ENCODE measurements at places on chromosomes 11 and 22. TPM values are rescaled to one million over a fixed set of nuclear protein-coding genes. Genes with fewer than 3 reads are reported as not detected.

Gene TMEM191C
- 6.3 TPM for total RNA-seq

Gene CYP2D6
- total RNA-seq, result not detected

Gene TSPAN32
- total RNA-seq, result 0.81 TPM

Gene TPBGL
- total RNA-seq, result 0.36 TPM

Gene PACSIN3
- total RNA-seq, result 78.3 TPM

Gene ISX
- total RNA-seq, result not detected

- H3K36me3 ChIP-seq, result no peaks in the 10 kb centered on the region
- no peak overlapping the region for H3K4me3 ChIP-seq
- no peak overlapping the region for H3K27ac ChIP-seq
- no peaks in the 10 kb centered on the region for H3K27me3 ChIP-seq
Measured at GRCh38 chr11:62962391-62962790, 22.4 kb downstream of the SLC22A6 start.

GRCh38 chr11:45105233-45105983, 41.0 kb upstream of the PRDM11 start:
- no peak overlapping the region for H3K4me3 ChIP-seq
- peaks cover 28% of the 10 kb centered on the region for H3K27me3 ChIP-seq
- peak; percentile 89 for DNase-seq
- H3K36me3 ChIP-seq, result no peaks in the 10 kb centered on the region

GRCh38 chr11:72969894-72970335, 155.7 kb downstream of the ATG16L2 start:
- no peak overlapping the region for H3K4me3 ChIP-seq
- H3K27ac ChIP-seq, result no peak overlapping the region
- no peaks in the 10 kb centered on the region for H3K36me3 ChIP-seq
- no peaks in the 10 kb centered on the region for H3K27me3 ChIP-seq
- H3K4me1 ChIP-seq, result no peaks in the 10 kb centered on the region
- DNase-seq, result no peak

DNA sequence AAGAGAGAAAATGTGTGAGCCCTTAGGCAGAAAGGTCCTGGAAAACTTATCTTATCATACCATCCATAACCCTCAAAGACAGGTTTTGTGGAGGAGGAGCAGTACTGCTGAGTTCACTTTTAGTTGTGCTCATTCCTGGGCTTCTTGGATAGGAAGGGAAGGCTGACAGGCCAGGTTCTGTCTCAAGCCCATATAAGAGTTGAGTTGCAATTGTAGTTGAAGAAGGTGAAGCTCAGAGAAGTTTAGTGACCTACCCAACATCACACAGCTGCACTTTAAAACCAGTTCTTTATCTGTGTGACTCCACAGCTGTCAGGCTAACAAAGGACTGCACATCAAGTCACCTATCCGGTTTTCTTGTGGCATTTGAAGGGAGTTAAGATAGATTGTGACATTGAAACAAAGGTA, 13.0 kb downstream of the TEAD1 start:
- H3K27ac ChIP-seq, result peak overlapping the region; percentile 92
- H3K27me3 ChIP-seq, result no peaks in the 10 kb centered on the region
- H3K4me3 ChIP-seq, result no peak overlapping the region
- H3K4me1 ChIP-seq, result no peaks in the 10 kb centered on the region
- no peak for DNase-seq

- no peak overlapping the region for H3K4me3 ChIP-seq
- H3K27ac ChIP-seq, result no peak overlapping the region
- peaks cover 9% of the 10 kb centered on the region for H3K4me1 ChIP-seq
- peaks cover 16% of the 10 kb centered on the region for H3K36me3 ChIP-seq
Measured at GRCh38 chr11:119282495-119282894, 34.4 kb downstream of the MCAM start.

- H3K27ac ChIP-seq, result no peak overlapping the region
- no peak for DNase-seq
- peak overlapping the region; percentile 46 for H3K4me3 ChIP-seq
- peaks cover 24% of the 10 kb centered on the region for H3K4me1 ChIP-seq
Measured at GRCh38 chr11:7672276-7672959, 882 bp downstream of the CYB5R2 start.

DNA sequence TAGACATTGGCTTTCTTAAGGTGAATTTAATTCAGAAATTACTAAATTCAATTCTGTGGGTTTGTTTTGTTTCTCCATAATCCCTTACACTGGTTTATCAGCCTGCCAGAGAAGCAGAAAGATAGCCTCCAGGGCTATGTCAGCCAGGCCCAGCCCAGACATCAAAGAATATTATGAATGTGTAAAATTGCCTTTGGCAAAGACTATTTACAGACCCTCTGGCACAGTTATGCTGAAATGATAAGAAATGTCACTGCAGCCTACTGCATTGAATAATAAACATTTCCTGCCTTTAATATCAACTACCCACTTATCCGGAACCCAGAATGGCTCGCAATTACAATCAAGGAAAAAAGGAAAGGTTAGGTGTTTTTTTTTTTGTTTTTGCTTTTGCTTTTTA, 562.5 kb upstream of the LRRC4C start:
- no peak overlapping the region for H3K27ac ChIP-seq
- DNase-seq, result no peak
- H3K4me3 ChIP-seq, result no peak overlapping the region
- H3K27me3 ChIP-seq, result no peaks in the 10 kb centered on the region

- no peaks in the 10 kb centered on the region for H3K36me3 ChIP-seq
- H3K4me3 ChIP-seq, result no peak overlapping the region
- no peaks in the 10 kb centered on the region for H3K27me3 ChIP-seq
- DNase-seq, result no peak
- H3K27ac ChIP-seq, result no peak overlapping the region
Measured at GRCh38 chr22:17418890-17419324, 49.6 kb downstream of the CECR2 start.

DNA sequence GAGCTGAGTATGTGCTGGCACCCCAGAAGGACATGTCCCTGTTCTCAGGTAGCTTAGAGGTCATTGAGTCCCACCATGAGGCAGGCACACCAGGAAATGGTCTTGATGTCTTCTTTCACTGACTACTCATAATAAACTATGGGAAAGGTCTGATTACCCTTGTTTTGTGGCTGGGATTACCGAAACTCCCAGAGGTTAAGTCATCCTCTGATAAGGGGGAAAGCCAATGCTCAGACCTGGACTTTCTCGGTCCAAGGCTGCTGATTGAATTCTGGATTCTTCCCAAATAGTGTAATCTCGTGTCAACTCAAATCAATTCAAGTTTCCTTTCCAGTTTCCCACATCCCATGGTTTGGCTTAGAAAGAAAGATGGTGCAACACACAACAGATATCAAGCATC, 3.7 kb upstream of the CD44 start:
- H3K27me3 ChIP-seq, result no peaks in the 10 kb centered on the region
- H3K4me1 ChIP-seq, result no peaks in the 10 kb centered on the region
- no peaks in the 10 kb centered on the region for H3K36me3 ChIP-seq
- no peak overlapping the region for H3K27ac ChIP-seq
- no peak overlapping the region for H3K4me3 ChIP-seq

GRCh38 chr11:14857621-14858020, 34.4 kb downstream of the CYP2R1 start:
- H3K27me3 ChIP-seq, result no peaks in the 10 kb centered on the region
- H3K4me3 ChIP-seq, result no peak overlapping the region
- H3K27ac ChIP-seq, result no peak overlapping the region
- H3K36me3 ChIP-seq, result peaks cover 6% of the 10 kb centered on the region

- no peaks in the 10 kb centered on the region for H3K27me3 ChIP-seq
- no peaks in the 10 kb centered on the region for H3K4me1 ChIP-seq
- H3K27ac ChIP-seq, result no peak overlapping the region
- no peaks in the 10 kb centered on the region for H3K36me3 ChIP-seq
Measured at GRCh38 chr11:102580185-102580951, 44.8 kb downstream of the MMP20 start.

- H3K27me3 ChIP-seq, result no peaks in the 10 kb centered on the region
- no peak overlapping the region for H3K4me3 ChIP-seq
- no peak for DNase-seq
- H3K27ac ChIP-seq, result no peak overlapping the region
- no peaks in the 10 kb centered on the region for H3K4me1 ChIP-seq
Measured at GRCh38 chr22:35904336-35904692, 124.3 kb downstream of the RBFOX2 start.

DNA sequence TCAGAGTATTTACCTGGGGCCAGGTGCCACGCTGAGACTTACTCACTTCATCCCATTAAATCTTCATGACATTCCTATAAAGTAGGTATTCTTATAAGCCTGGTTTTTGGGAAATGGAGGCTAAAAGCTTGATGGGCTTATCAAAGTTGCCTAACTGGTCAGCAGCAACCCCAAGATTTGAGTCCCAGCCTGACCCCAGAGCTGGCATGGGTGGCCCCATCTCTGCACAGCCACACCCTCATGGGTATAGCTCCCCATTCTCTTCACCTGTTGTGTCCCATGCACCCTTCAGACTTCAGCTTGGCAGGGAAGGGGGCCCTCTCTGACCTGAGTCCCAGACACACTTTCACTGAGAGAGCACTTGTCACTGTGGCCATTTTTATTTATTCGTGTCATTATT, 37.4 kb upstream of the TP53I11 start:
- H3K27me3 ChIP-seq, result no peaks in the 10 kb centered on the region
- H3K4me1 ChIP-seq, result no peaks in the 10 kb centered on the region
